ENCODE measurements at places on chromosomes 3 and 15.

DNA sequence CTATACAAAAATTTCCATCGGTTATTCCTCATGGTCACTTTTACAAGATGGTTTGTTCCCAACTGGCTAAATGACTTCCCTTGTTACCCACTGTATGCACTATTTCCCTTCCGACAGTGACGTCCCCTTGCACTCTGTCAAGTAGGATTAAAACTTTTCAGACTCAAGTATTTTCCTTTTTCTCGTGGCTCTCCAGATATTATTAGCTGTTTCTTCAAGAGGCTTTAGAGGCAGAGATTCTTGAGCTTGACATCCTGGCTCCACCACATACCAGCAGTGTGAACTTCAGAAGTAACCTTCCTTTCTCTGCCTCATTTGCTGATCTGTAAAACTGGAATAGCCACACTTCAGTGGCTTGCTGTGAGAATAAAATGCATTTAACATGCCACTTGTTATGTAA, 14.0 kb downstream of the CSNK1G1 start:
- DNase-seq, result no peak

GRCh38 chr15:29528276-29528675, 258.7 kb upstream of the NSMCE3 start:
- no peak for DNase-seq

DNA sequence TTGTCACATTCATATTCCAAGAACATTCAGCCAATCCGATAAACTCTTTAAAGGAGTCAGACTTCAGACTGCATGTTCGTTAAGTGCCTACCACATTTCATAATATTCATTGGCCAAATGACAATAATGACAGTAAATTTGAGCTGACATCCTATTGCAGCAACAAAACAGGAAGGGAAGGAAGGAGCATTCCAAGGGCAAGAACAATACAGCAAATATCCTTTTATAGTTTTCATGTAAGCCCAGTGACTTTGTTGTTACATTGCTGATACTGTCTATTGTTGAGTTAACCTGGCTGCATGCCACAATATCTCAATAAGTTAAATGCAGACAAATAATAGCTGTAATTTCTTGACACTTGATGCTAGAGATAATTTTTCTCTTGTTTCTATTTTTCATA, 16.4 kb upstream of the CBLB start:
- no peak for DNase-seq

GRCh38 chr15:92082006-92082843, 228.7 kb downstream of the SLCO3A1 start:
- peak; percentile 56 for DNase-seq

- no peak for DNase-seq
Measured at GRCh38 chr15:85477730-85478129, 97.3 kb downstream of the AKAP13 start.

DNA sequence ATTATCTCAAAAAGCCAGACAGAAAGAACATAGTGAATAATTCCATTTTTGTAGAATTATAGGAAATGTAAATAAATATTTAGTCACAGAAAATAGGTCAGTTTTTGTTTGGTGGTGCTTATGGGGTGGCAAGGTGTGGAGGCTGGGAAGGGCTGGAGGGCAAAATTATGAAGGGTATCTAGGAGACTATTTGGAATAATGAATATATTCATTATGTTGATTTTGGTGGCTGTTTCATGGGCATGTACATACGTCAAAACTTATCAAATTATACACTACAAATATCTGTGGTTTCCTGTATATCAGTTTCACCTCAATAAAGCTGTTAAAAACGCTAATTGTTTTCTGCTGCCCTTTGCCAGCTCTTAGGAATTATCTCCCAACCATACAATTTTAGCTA, 298.7 kb upstream of the GOLIM4 start:
- DNase-seq, result no peak

GRCh38 chr15:80476036-80476435, 71.9 kb downstream of the ARNT2 start:
- no peak for DNase-seq

GRCh38 chr15:75104804-75105557, 81.6 kb downstream of the PPCDC start:
- DNase-seq, result peak; percentile 98

GRCh38 chr3:10992017-10992942, at the start of gene SLC6A1:
SLC6A1 (plus strand) TSS chr3:10992748; CDS start chr3:11017212, 24,464 bp downstream.
- no peak for DNase-seq

- no peak for DNase-seq
Measured at GRCh38 chr15:67807141-67807540, 18.2 kb upstream of the SKOR1 start.

DNA sequence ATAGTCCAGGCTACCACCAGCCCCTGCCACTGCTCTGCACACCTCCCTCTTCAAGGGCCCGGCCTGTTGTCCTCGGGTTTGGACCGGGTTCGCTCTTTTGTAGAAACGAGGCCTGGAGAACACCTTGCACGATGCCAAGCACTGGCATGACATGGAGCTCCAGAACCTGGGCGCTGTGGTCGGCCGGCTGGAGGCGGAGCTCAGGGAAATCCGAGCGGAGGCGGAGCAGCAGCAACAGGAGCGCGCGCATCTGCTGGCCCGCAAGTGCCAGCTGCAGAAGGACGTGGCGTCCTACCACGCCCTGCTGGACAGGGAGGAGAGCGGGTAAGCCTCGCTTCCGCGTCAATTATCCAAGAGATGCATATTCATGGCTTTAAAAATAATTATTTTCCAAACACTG, 72.4 kb downstream of the BFSP2 start:
- no peak for DNase-seq

DNA sequence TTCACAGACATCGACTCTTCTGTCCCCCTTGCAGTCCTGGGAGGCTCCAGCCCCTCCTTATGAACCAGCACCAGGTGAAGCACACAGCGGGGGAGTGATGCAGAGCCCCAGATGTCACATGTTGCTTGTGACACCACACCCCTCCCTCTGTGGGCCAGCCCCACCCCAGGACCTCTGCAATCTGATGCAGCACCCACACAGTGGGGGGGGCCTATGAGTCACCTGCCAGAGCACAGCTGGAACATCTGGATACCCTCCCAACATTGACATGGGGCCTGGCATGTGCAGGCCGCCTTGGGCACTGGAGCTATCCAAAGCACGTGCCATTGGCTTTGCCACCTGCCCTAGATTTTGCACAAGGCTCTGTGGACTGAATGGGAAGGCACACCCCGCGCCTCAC, 70.5 kb downstream of the FEM1B start:
- DNase-seq, result no peak

GRCh38 chr15:40982855-40983254, 29.6 kb downstream of the CHAC1 start:
- no peak for DNase-seq

- DNase-seq, result peak; percentile 41
Measured at GRCh38 chr15:78422571-78423340, 15.3 kb upstream of the IREB2 start.

DNA sequence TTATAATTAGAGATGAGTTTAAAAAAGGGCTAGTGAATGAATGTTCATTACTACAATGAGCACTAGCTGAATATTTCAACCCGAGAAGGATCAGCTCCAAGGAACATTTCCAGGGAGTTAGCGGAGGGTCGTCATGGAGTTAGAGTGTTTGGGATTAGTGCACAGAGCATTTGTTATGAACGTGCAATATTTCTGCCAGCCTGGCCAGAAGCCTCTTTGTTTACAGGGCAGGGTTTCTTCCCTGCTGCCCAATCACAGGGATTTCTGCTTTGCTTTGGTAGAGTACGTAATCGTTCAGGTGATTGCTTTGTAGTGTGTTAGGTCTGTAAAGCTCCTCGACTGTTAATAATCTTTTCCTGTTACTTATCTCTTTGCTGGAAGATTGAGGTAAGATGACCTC, 5.9 kb downstream of the CGNL1 start:
- DNase-seq, result no peak

- DNase-seq, result no peak
Measured at GRCh38 chr15:95944193-95944592, 386.3 kb upstream of the NR2F2 start.

All from PC-9 (cell line).